Right ventricle myocardium superior (tissue), 1 donor: ENCODE measurements at places on chromosomes 5 and 9. TPM values are rescaled to one million over a fixed set of nuclear protein-coding genes. Genes with fewer than 3 reads are reported as not detected.

Gene FBLL1
- not detected for total RNA-seq

- no peak for DNase-seq
Observed at GRCh38 chr9:96513622-96514021, 63.7 kb downstream of the HABP4 start.

- no peak for DNase-seq
Observed at GRCh38 chr5:171010816-171011215, 149.0 kb downstream of the RANBP17 start.

DNA sequence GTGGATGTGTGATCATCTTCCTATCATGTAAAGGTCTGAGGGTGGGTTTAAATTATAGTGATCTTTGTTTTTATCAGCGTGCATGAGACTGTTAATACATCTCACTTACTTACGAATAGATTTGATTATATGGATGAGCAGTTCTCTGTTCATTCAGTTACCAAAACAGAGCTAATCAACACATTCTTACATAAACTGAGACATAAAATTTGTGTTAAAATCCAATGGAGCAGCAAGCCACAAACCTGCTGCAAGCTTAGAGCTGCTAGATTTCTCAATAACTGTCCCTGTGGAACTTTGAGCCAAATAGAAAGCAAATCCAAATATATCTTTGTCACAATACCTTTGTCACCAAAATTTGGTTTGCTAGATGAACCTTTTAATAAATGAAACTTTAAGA is 50.1 kb downstream of the NUDT12 start:
- DNase-seq, result no peak

- no peak for DNase-seq
Observed at GRCh38 chr5:135181653-135182052, 147.6 kb upstream of the PITX1 start.
